Smooth muscle cell of the brain vasculature (primary cell): ENCODE measurements at places on chromosomes 1 and 21.

DNA sequence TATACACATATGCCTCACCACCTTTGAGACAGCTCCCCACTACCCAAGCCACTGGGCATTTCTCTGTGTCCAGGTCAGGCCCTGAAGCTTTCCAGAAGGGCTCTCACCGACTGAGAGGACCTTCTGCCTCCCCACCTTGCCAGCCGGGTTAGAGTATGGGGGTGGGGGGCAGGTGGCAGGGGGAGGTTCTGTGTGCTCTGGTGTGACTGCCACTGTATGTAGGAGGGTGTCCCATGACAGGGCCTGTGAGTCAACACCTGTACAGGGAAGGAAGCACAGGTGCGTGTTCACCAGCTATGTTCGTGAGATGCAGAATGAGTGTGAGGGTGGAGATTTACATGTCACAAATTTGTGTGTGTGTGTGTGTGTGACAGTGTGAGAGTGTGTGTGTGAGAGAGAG lies 7.0 kb downstream of the AHDC1 start:
- no peak for DNase-seq

DNA sequence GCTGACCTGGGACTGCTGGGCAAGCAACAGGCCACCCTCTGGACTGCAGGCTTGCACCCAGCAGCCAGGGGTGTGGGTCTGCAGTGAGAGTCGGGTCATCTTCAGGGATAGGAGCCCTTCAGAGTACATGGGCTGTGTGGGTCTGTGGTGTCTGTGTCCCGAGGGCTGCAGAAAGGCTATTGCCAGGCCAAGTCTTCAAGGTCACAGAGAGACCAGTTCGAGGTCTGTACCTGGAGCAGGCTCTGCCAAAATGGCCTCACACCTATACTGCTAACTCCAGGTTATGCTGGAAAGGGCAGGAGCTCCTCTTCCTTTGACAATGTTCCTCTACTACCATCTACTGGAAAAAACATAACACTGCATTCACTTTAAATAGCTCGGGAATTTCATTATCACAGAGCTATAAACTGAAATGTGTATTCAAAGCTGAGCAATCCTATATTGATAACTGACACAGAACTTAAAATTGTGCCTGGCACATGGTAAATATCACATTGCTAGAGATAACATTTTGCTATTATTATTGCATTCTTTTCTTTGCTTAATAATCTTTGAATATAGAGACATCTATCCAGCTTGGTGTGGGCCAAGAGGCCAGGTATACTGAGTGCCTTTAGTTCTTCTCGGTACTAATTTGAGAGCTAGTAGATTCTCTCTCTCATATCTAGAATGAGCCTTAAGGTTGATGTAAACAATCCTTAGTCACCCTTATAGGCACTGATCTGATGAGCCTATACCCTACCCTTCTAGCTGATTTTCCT lies 6.9 kb upstream of the DNAH14 start:
- no peak for DNase-seq

- no peak for DNase-seq
Measured at GRCh38 chr1:150477733-150478132, 9.5 kb upstream of the TARS2 start.

GRCh38 chr1:109644670-109645069 lies 11.2 kb upstream of the GSTM4 start:
- DNase-seq = peak; percentile 62

GRCh38 chr1:109017134-109017533 lies 24.8 kb downstream of the WDR47 start:
- DNase-seq = no peak

DNA sequence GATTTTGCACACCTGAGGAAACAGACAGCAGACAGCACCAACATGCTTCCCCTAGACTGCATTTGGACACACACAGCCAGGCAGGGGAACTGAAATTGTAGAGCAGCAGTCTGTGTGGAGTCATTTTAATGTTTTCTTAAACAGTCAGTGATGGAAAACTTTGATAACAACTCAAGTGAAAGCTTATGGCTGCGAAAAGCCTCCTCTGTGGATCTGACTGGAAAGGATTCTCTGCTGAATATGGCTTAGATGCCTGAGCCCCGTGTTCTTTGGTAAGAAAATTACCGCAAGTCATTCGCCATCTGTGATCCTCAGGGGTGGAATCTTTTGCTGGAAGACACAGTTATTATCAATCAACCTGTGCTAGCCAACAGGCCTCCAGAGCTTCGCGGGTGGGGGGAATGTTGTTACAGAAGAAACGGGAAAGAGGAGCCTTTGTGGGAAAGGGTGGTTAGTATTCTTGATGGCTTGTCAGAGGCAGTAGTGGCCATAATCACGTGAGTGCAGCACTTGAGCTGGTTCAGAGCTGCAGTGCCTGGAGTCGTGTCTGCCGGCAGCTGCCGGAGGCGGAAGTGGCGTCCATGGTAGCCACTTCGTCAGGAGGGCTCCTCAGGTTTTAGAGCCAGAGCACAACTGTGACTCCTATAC lies 204.7 kb downstream of the ST6GALNAC3 start:
- no peak for DNase-seq

DNA sequence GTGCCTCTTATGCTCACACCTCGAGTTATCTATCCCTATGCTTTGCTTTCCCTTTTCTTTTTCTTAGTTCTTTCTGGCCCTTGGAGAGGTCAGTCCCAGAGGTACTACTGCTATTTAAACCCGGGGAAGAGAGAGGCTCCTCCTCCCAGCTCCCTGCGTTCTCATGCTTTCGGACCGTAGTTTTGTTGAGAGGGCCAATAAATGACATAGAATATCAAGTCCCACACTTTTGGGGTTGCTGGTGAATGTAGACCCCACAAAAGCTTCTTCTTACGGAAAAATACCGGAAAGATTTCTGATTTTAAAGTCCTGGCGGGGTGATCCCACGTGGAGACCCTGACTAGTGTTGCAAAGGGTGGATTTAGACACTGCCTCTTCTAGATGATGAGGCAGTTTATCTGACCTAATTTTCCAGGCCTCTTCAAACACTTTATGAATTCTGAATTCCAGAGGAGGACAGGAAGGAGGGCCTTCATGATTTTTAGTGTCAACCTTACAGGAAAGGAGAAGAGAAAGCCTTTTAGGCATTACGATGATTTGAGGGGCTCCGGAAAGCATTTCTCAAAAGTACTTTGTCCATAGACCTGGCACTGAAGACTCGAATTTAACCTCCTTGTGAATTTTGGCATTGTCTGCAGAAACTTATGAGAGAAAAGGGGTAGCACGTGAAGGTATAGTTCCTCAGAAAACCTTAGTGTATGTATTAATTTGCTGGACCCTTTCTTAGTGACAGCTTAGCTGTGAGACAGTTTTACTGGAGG lies 694 bp downstream of the TMEM167B start:
- no peak for DNase-seq

- peak; percentile 93 for DNase-seq
Measured at GRCh38 chr1:59317780-59318179, 20.9 kb downstream of the FGGY start.

- DNase-seq = no peak
Measured at GRCh38 chr1:41493117-41493536, 8.6 kb upstream of the EDN2 start.

GRCh38 chr1:203271018-203271743 lies 34.1 kb upstream of the BTG2 start:
- DNase-seq = no peak

DNA sequence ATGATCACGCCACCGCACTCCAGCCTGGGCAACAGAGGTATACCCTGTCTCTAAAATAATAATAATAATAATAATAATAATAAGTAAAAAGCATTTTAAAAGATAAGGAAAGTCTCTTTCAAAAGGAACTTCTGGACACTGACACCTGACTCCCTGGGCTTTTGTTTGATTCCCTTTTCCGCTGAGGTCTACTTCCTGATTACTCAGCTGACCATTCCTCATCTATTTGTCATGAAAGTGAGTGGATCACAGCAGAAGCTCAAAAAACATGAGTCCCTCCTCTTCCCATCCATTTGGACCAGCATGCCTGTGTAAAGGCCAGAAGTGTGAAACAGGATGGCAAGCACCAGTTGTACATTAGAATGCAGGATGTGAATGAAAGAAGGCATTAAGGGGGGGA lies 61.1 kb upstream of the FBXO28 start:
- no peak for DNase-seq
